ENCODE measurements at places on chromosomes 6 and 20. TPM values are rescaled to one million over a fixed set of nuclear protein-coding genes. Genes with fewer than 3 reads are reported as not detected.

GRCh38 chr6:2632976-2633584 is 117.6 kb downstream of the MYLK4 start:
- no peak for DNase-seq

DNA sequence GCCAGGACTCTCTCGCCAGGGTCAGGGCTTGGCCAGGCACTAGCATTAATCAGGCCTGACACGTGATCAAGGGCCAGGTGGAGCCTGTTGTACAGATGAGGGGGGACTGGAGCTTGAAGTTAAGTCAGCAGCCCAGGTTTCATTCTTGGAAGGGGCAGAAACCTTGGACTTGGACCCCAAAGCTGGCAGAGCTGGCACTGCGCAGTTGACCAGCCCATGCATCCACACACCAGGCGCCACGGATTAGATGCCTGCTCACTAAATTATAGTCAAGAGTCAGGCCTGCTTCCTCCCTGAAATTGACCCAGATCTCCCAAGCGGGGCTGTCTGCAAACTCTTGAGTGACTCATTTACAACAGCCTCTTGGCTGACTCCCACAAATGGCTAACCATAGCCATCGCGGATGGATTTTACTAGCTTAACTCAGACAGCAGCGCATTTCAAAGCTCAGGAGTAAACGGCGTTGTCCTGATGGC is 4.1 kb upstream of the TAF4 start:
- DNase-seq: no peak

The ENPP3 gene
- 0.44 TPM for total RNA-seq

The SLC22A23 gene
- total RNA-seq: 5.0 TPM

DNA sequence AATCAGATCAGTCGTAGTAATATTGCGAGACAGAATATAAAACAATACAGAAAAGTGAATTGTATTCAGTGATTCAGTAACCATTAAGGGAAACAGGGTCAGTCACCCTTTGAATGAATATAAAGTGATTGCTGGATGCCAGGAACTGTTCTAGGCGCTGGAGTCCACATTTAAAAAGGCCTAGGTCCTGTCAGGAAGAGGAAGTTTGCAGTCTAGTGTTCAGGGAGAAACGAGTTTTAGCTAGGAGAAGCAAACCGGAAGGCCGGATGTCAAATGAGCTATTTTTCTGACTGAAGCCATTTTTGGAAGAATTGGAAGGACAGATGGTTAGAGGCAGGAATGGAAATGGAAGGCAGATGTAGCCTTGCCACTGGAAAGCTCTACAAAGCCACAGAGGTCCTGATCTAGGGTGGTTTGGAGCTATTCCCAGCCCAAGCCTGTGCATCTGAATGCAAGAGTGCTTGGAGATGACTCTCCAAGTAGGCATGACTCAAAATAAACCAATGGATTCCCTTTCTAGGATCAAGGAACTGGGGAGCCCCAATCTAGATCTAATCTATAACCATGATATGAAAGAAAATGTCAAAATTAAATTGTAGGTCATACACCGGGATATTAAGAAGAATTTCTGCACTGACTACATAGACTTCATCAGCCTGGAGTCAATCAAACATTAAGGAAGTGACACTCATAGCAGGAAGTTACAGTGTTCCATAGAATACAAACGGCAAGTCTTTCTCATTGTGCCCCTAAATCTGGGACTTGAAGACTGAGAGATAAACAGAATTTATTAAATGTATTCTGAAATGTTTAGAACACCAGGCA is 36.8 kb upstream of the CDKAL1 start:
- no peak for DNase-seq

The CCN6 gene
- total RNA-seq: not detected

DNA sequence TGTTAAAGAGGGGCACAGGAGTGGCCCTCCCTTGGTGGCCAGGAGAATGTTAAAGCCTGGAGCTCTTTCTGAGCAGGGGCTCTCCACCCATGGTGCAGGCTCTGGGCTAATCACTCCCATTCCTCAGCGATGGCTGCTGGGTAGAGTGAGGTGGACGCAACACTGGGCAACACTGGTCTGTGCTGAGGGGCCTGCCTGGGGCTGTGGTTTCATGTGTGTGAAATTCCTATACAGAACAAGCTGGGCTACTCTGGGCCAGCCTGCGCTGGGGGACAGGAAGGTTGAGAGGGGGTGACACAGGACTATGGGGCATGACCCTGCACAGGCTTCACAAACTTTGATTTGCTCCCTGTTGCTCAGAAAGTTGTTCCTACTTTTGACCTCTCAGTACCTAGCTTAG is 392.6 kb downstream of the ZFAND3 start:
- DNase-seq: no peak

GRCh38 chr20:34892671-34893070 is 16.3 kb downstream of the ACSS2 start:
- no peak for DNase-seq

The LRRC73 gene
- total RNA-seq: 0.41 TPM

The OR12D3 gene
- not detected for total RNA-seq

DNA sequence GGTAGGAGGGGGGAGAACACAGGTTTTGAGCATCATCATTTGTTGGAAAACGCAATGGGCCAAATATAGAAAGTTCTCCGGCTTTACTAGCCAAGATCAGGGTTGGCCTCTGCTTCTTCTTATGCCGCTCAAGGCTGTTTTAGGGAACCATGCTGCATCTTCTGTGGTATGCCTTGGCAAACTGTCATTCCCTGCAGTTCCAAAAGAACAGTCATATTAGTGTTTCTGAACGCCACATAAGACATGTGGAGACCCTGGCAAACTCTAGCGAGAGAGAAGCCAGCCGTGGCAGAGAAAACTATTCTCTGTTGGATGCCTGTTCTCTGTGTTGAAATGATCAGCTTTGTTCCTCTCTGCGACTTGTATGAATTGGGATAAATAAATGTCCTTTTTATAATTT is 10.8 kb downstream of the ACTR5 start:
- no peak for DNase-seq

GRCh38 chr6:10084111-10084986 is 330.5 kb downstream of the TFAP2A start:
- DNase-seq: no peak

GRCh38 chr6:85287158-85287557 is 162.7 kb upstream of the NT5E start:
- no peak for DNase-seq

The DNAH8 gene
- total RNA-seq: not detected

The POPDC3 gene
- not detected for total RNA-seq

The KIAA1755 gene
- total RNA-seq: not detected

- DNase-seq: no peak
These were observed 170.7 kb upstream of the KCNK16 start for GRCh38 chr6:39493174-39493573.

DNA sequence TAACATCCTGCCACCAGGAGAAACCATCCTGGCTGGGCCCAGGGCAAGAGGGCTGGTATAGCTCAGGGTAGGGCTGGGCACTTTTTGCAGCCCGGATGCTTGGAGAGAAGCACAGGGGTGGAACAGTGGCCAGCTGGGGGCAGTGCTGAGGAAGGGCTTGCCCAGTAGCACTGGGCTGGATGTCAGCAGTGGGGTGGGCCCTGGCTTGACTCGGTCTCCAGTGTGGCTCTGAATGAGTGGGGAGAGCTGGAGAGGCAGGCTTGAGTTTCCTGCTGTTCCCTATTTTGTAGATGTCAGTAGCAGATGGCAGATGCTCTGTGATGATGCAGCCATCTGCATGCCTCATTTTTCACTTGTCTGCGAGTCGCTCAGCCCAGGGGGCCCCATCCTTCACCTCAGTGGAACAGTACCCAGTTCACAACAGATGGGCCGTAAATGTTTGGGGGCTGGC is 56.3 kb upstream of the TULP1 start:
- DNase-seq: no peak

DNA sequence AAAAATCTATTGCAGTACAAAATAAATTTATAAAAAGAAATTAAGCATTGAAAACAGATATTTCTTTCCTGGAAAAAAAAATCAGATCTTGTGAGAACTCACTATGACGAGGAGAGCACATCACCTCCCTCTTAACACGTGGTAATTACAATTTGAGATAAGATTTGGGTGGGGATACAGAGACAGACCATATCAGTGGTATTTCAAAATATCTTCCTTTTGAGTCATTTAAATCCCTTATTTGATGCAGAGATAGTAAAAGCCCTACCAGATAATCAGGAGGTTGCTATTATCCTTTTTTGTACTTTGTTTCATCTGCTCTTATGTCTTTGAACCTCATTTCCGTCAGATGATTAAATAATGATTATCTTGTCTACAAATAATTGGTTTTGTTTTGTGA is 800.4 kb downstream of the KIF16B start:
- no peak for DNase-seq

- no peak for DNase-seq
These were observed 7.6 kb downstream of the MYCT1 start for GRCh38 chr6:152705327-152705726.

DNA sequence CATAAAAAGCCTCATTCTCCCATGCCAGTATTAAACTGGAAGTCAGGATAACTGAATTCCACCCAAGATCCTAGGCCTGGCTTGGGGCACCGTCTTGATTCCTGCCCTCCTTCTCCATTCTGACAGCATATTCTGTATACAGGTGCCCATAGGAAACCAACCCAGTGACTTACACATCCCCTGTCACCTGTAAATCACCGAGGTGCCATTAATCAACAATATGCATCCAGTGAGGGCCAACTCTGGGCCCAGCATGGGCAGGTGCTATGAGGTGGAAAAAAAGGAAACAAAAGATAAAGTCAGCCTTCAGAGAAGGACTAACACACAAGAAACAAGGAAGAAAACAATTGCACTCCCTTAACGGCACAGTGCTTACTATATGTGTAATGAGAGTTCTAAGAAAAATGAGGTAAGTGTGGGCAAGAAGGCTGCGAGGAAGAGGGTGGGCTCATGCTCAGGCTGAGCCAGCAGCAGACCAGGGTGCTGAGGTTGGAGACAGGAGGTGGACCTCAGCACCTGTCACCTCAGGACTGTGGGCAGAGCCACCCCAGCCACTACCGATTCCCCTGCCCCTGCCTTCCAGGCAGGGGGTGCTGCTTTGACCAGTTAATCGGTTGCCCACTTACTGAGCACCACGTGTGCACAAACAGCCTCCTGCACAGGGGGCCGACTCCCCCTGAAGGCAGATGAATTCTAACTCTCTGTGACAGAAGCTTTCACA is 105.9 kb downstream of the TRERF1 start:
- DNase-seq: peak; percentile 9

DNA sequence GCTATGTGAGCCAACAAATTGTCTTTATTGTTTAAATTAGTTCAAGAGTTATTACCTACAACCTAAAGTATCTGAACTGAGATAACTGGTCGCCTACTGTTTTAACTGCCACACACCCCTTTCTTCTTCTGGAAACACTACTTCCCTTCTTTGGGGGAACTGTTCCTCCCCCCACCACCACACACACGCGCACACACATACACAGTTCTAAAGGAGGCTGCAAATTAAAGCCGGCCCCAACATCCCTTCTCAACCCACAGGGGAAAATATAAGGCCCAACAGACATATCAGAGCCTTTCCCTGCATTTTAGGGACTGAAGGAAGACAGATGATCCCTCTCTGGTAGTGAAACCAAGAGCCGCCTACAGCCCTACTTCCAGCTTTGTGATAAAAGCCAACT is 348.0 kb upstream of the JARID2 start:
- DNase-seq: no peak

The TREML2 gene
- total RNA-seq: 1.9 TPM

The LY6G6D gene
- total RNA-seq: not detected

DNA sequence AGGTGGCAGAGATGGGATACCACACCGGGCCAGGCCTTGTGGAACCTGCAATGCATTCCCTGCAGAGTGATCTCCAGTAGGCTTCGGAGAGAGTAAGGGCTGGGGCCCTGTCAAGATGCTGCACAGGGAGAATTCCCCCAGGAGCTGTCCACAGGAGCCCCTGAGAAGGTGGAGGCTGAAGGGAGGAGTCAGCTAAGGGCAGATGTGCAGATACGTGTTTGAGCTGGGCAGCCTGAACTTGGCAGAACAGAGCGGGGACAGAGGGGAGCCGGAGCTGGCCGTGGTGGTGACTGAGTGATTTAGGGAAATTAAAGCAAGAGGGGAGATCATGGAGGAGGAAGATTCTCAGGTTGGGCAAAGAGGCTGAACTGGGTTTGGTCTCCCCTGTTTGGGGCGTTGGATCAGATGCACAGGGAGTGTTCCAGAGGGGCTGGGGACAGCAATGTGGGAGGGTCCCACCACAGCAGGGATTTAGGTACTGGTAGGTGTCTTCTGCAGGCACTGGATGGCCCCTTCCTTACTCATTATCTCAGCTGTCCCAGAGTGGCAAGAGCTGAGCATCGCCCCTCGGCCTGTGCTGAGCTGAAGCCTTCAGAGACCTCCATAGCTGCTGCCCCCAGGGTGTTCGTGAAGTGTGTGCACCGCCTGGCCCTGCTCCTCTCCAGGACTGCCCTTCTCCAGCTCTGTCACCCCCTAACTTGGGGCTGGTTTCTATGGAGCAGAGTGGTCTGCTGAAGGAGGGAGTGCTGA is 3.8 kb upstream of the NCR2 start:
- no peak for DNase-seq

The LCA5 gene
- total RNA-seq: 0.78 TPM

GRCh38 chr20:64176971-64177370 is 12.7 kb downstream of the MYT1 start:
- no peak for DNase-seq

GRCh38 chr6:138499303-138500018 is at the start of gene NHSL1:
TSS of gene NHSL1 (minus strand) at chr6:138499494. CDS start at chr6:138499290, 204 bp downstream.
- DNase-seq: no peak

DNA sequence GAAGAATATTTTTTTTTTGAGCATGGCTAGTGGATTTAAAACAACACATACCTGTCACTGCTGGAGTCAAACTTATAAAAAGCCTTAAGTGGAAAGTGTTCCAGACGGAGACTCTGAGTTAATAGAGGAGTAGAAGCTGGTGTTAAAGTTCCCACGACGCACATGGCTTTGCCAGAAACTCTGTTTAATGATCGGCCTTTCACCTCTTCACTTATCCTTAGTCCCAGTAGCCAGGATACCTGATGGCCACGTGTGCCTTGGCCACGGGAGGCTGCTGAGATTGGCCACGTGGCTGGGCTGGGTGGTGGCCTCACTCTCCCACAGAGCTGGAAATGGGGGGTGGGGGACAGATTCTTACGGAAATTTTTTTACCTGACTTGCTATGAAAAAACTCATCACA is 333.1 kb downstream of the ZFAND3 start:
- no peak for DNase-seq

- DNase-seq: no peak
These were observed 127.8 kb downstream of the SLC16A10 start for GRCh38 chr6:111215131-111215530.

The PRDM1 gene
- 0.58 TPM for total RNA-seq

DNA sequence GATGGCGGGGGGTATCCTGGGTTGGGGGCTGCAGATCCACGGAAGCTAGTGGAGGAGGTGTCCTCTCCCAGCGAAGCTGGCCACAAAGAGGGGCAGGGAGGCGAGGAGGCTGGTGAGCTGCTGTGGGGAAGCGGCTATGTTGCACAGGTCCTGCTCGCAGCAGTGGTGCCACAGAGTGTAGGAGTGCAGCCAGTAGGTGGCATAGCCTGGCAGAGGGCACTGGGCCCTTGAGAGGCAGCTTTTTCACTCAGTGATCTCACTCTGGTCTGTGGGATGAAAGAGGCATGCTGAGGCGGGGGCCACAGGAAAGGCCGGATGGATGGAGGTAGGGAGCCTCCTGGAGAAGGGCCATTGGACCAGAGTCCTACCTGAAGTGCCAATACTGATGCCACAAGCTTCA is 2.9 kb upstream of the LY6G6D start:
- DNase-seq: no peak

All from naive thymus-derived CD8-positive, alpha-beta T cell (primary cell).